Cardiac fibroblast (primary cell): ENCODE measurements at places on chromosomes 1 and 21.
A peak's percentile ranks its signal among the peaks of the same experiment; 100 is the strongest.

- peak; percentile 33 for DNase-seq
Measured at GRCh38 chr1:233252441-233252840, 43.1 kb downstream of the PCNX2 start.

- peak; percentile 93 for DNase-seq
Measured at GRCh38 chr1:33455539-33456501, 16.6 kb upstream of the ZSCAN20 start.

- DNase-seq = no peak
Measured at GRCh38 chr1:234148350-234148749, 224.9 kb upstream of the COA6 start.

- no peak for DNase-seq
Measured at GRCh38 chr21:29680273-29680672, 259.5 kb downstream of the GRIK1 start.

GRCh38 chr1:242187171-242187570, 188.3 kb upstream of the MAP1LC3C start:
- no peak for DNase-seq

DNA sequence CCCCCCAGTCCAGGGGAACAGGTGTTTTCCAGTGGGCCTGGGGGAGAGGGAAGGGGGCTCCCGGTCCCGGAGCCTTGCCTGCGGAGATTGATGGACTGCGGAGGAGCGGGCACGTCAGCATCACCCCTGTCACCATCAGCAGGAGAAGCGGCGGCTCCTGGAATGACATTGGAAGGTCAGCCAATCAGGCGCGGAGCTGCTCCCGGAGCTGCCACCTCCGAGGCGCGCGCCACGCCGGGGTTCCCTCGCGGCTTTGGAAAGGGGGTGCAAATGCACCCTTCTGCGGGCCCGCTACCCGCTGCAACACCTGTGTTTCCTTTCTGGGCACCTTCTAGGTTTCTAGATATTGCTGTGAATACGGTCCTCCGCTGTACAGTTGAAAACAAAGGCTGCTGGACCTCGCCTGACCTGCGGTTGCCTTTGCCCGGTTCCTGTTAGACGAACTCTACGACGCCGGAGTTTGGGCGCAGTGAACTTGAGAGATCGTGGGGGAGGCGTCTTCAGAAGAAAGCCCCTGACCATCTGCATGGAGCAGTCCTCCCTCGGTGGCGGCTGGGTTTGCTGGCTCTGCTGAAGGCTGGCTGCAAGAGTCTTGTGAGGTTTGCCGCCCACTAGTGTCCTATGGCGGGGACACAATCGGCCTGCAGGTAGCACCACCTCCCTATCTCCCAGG, 5.3 kb downstream of the DSCAM start:
- DNase-seq = no peak

- no peak for DNase-seq
Measured at GRCh38 chr1:160807738-160808137, 11.8 kb downstream of the LY9 start.

GRCh38 chr1:210942513-210942912, 191.4 kb downstream of the KCNH1 start:
- no peak for DNase-seq

- DNase-seq = no peak
Measured at GRCh38 chr1:36573445-36573844, 90.7 kb upstream of the CSF3R start.

DNA sequence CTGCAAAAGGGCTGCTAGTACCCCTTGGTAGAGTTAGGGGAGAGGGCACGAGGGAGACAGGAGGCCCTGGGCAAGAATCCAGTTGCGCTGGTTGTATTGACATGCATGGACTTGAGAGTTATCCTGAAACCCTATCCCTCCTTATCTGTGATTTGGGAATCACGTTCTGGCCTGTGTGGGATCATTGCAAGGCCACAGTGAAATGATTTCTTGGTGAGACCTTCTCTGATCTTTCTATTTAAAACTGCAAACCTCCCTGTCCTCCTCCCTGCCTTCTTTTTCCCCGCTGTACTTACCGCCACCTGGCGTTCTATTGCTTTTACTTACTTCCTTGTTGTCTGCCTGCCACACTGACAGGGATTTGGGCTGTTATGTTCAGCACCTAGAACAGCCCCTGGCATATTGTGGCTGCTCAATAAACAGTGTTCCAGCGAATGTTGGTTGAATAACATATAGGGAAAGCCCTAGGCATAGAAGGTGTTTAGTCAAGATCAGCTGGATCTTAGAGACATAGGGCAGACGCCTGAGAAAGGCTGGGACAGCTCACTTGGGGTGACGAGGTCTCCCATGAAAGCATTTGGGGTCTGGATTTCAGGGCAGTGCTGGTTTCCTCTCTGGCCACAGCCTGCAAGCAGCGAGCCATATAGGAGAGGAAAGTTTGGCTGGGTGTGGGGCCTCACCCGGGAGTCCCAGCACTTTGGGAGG, 25.6 kb downstream of the ALPL start:
- DNase-seq = peak; percentile 65

DNA sequence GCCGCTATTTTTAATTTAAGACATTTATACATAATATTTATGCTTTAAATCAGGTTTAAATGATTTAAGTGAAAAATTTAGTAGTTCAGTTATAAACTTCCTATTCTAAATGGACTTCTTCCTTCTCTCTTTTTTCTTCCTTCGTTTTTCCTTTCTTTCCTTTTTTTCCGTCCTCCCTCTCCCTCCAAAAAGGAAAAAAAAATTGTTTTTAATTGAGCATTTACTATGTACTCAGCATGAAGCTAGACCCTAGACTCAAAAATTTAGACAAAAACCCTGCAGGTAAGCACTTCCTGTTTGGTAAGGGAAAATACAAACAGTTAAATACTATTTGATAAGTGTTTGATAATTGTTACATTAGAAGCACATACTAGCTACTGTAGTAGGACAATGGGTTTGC, 2.6 kb upstream of the TM2D1 start:
- no peak for DNase-seq

GRCh38 chr1:214184992-214185391, 96.0 kb upstream of the SMYD2 start:
- DNase-seq = no peak
